H1 (cell line): ENCODE measurements at places on chromosomes 1 and 21. TPM values are rescaled to one million over a fixed set of nuclear protein-coding genes. Genes with fewer than 3 reads are reported as not detected.

DNA sequence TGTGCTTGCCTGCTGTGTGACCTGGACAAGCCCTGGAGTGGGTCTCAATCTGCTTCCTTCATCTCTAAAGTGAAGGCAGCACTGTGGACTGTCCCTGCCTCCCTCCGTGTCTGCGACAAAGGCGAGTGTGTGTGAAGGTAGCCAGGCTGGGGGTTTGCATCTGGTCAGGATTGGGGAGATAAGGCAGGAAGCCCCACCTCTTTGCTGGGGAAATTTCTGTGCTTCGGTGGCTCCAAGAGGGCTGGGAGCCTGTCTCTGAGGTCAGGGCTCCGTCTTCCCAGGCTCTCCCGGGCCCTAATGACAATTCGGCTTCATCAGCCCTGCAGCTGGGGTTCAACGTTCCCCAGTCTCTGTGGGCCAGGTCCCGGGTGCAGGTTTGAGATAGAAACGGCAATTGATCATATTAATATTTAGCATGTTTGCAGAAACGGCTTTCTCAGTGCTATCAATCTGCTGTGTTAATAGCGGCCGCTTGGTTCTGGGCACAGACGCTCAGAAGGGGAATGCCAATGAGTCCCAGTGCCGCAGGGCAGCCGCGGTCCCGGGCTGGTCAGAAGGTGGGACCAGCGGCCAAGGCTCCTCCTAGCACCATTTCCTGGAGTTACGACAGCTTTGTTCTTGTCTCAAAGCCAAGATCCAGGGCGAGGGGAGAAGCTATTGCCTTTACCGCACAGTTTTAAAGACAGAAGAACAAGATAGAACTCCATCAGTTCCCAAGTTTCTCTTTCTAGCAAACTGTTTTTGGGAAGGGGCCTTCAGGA lies 105.7 kb downstream of the PRDM16 start:
- no peak overlapping the region for H3K27ac ChIP-seq
- H3K4me3 ChIP-seq = no peak overlapping the region
- H3K27me3 ChIP-seq = no peaks in the 10 kb centered on the region
- no peaks in the 10 kb centered on the region for H3K36me3 ChIP-seq
- no peak for DNase-seq

DNA sequence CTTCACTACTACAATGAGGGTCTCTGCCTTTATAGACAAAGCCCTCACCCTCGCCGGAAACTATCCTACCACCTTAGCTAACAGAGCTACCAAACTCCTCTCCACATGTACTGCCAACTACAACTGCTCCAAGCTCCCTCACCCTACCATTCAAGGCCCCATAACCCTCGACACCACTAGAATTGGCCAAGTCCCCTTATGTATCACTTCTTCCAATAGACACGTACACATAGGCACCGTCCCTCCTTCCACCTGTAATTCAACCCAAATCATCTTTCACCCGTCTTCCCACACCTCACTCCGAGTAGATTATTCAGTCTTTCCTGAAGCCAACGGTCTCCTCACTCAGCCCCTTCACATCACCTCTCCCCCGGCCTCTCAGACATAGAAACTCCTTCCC lies 19.7 kb upstream of the CA6 start:
- no peak overlapping the region for H3K27ac ChIP-seq
- H3K36me3 ChIP-seq = no peaks in the 10 kb centered on the region
- H3K4me1 ChIP-seq = no peaks in the 10 kb centered on the region
- H3K27me3 ChIP-seq = no peaks in the 10 kb centered on the region

DNA sequence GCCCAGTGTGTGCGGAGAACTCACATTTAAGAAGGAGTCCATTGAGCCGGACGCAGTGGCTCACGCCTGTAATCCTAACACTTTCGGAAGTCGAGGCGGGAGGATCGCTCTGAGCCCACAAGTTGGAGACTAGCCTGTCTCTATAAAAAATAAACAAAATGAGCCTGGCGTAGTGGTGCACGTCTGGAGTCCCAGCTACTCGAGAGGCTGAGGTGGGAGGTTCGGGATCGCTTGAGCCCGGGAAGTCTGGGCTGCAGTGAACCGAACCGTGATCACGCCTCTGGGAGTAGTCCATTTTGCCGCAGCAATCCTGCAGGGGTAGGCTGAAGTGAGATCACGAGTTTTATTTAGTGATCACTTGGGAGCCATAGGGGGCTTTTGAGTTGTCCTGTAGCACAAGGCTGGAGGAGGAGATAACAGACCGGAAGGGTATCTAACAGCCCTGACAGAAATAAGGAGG lies 497 bp upstream of the FUCA1 start:
- H3K36me3 ChIP-seq = no peaks in the 10 kb centered on the region
- DNase-seq = no peak
- no peak overlapping the region for H3K27ac ChIP-seq
- H3K4me1 ChIP-seq = no peaks in the 10 kb centered on the region
- H3K27me3 ChIP-seq = peaks cover 6% of the 10 kb centered on the region
- H3K4me3 ChIP-seq = no peak overlapping the region

- no peaks in the 10 kb centered on the region for H3K36me3 ChIP-seq
- H3K4me3 ChIP-seq = no peak overlapping the region
- peaks cover 2% of the 10 kb centered on the region for H3K4me1 ChIP-seq
These were observed 653.9 kb downstream of the LTN1 start for GRCh38 chr21:28338701-28339305.

DNA sequence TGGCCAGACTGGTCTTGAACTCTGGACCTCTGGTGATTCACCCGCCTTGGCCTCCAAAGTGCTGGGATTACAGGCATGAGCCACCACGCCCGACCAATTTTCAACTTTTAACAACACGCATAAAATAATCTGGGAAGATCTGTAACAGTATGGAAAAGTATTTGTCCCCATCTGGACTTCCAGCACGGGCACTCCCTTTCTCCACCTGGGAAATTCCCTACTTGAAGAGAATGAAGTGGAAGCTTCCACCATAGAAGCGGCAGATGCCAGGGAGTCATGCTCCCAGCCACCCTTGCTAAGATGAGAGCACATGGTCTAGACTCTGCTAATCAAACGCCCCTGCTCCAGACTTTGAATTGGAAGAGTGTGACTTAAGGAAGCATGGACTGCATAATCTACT lies 9.0 kb upstream of the GPR137B start:
- H3K4me3 ChIP-seq = no peak overlapping the region
- peaks cover 9% of the 10 kb centered on the region for H3K4me1 ChIP-seq
- no peak overlapping the region for H3K27ac ChIP-seq
- no peaks in the 10 kb centered on the region for H3K36me3 ChIP-seq
- DNase-seq = no peak

DNA sequence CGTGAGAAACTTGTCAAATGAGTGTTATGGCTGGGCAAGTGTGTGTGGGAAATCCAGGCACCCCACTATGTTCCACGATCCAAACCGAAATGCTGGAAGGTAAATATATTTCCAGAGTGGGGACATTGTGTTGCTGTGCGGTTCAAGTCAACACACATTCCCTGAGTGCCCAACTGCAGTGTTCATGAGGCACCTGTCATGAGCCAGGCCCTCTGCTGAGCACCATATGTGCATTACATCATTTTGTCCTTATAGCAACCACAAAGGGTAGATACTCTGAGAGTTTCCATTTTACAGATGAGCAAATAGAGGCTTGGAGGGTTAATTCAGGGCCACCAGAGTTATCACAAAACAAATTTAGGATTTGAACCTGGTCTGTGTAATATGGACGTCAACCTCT lies 59.9 kb upstream of the SOD1 start:
- H3K27me3 ChIP-seq = no peaks in the 10 kb centered on the region
- no peak overlapping the region for H3K27ac ChIP-seq
- no peak for DNase-seq
- no peaks in the 10 kb centered on the region for H3K36me3 ChIP-seq
- H3K4me3 ChIP-seq = no peak overlapping the region

The KCNH1 gene
- 0.27 and 0.33 TPM in 2 replicates for polyA plus RNA-seq

The CCDC190 gene
- not detected in 2 replicates for polyA plus RNA-seq
